ENCODE measurements at places on chromosomes 2 and 18. TPM values are rescaled to one million over a fixed set of nuclear protein-coding genes. Genes with fewer than 3 reads are reported as not detected.

DNA sequence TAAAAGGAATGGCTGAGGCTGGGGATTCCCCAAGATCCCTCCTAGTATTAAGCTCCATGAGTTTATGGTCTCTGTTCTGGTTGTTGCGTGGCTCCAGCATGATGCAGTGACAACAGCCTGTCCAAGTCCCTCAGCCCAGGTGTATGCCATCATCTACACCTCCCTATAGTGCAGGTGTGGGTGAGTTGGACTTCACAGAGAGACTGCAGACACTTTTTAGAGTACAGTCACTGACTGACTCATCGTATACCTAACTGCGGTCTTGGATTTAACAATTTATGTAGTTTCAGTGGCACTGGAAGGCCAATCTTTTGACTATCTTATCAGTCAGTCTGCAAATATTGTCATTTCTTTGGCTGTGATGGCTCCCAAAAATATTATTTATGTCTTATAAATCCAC, 415.0 kb downstream of the TMX3 start:
- no peak overlapping the region for H3K27ac ChIP-seq
- no peak for DNase-seq
- no peaks in the 10 kb centered on the region for H3K27me3 ChIP-seq
- no peaks in the 10 kb centered on the region for H3K4me1 ChIP-seq

DNA sequence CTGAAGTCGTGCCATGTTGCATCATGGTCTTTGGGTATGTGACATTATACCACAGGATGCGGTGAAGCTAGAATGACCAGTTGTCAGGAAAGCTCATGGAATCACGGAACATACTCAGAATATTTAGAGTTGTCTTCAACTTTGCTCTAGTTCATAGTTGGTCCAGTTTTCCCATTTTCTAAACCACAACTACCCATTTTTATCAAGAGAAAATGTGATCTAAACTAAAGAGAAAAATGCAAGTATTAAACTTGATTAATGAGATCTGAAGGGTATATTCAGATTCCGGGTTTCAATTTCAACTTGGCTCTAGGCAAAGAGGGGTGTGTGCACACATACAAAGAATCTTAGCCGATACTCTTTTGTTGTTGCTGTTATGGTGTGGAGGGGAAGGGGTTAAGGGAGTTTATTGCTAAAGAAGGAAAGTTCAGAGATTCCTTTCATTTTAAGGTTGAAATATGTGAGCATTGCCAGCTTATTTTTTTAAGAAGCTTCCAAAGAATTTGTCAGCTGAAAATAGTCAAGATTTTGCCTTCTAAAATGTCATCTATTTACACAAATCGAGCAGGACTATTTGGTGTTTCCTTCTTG, 516.6 kb upstream of the ZEB2 start:
- H3K4me1 ChIP-seq: no peaks in the 10 kb centered on the region
- H3K4me3 ChIP-seq: no peak overlapping the region
- DNase-seq: no peak
- H3K27ac ChIP-seq: no peak overlapping the region
- H3K36me3 ChIP-seq: no peaks in the 10 kb centered on the region

DNA sequence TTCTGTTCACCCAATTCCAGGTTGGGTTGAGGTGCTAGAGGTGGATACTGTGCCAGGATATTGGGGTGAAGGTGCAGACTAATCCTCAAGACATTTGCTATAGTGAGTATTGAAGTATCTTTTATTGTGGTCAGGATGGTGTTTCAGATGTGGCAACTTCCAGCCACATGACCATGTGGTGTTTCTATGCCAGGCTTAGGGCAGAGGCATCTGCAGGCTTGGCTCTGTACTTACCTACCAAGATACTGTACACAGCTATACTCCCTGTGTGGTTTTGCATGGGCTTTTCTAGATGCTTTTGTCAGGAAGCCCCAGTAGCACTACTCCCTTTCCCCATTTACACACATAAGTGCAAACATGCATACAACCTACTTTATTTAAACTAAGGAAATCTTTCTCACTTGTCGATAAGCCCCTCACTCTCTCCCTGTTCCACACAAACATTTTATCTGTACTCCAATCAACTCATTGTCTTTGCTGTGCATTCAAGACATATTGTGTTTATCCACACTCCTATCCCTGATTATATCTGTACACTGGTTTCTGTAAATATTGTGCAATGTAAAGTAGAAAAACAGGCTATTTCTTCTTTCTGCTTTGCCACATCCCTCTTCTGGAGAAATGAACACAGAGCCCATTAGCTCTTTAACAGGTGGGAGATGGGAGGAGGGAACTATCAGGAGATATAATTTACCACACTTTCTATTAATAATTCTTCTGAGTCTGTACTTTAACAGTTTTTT, 12.3 kb downstream of the ARL6IP6 start:
- H3K4me3 ChIP-seq: no peak overlapping the region
- H3K4me1 ChIP-seq: peaks cover 27% of the 10 kb centered on the region
- DNase-seq: peak; percentile 70
- H3K27me3 ChIP-seq: no peaks in the 10 kb centered on the region

SEH1L gene
- 62.3 TPM for total RNA-seq

- H3K27me3 ChIP-seq: no peaks in the 10 kb centered on the region
- peaks cover 47% of the 10 kb centered on the region for H3K4me1 ChIP-seq
- H3K36me3 ChIP-seq: peaks cover 10% of the 10 kb centered on the region
Measured at GRCh38 chr2:232296776-232297525, 81.6 kb upstream of the ALPP start.

EGR4 gene
- total RNA-seq: not detected

DNA sequence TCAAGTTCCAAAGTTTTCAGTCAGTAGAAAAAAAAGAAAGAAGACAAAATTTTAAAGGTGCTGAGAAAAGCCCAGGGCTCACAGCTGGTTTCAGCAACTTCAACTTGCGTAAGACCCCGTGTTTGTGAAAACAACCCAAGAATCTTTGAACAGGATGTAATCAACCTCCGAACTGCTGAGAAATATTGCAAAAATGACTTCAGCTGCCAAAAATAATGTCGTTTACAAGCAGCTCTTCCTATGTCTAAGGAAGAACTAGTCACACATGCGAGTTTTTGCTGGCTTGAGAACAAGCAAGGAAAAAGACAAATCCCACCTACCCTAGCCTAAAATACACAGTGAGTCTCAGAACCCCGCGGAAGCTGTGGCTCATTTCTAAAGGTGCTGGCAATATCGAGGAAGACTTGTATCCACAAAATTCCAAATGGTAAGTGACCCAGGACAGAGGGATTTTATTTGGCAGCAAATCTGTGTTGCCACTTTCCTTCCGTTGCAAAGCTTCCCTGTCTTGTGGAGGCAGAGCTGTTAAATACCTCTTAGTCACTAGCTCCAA, 59.8 kb upstream of the SLC8A1 start:
- H3K4me3 ChIP-seq: no peak overlapping the region
- DNase-seq: no peak
- H3K36me3 ChIP-seq: no peaks in the 10 kb centered on the region
- no peaks in the 10 kb centered on the region for H3K27me3 ChIP-seq
- no peak overlapping the region for H3K27ac ChIP-seq
- no peaks in the 10 kb centered on the region for H3K4me1 ChIP-seq

DNA sequence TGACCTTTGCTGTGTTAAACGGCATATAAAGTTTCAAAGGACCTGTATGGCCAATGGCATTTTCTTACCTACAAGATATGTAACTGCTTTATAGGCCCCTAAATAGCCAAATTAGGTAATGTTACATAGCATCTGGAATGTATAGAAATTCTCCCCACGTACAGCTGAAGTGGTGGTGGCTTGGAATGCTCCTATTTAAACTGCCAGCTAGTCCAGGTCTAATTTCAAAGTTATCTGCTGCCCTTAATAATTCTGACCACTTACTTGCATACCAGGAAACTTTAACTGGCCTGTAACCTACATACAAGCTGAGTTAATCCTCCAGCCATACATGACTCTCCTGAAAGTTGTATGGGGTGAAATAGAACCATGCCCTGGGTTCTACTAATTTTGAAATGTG, 1.3 kb downstream of the KIAA2012 start:
- DNase-seq: no peak
- no peaks in the 10 kb centered on the region for H3K36me3 ChIP-seq
- H3K4me3 ChIP-seq: no peak overlapping the region
- H3K27ac ChIP-seq: no peak overlapping the region

SH3BP4 gene
- not detected for total RNA-seq
